ENCODE measurements at places on chromosomes 1 and 21. TPM values are rescaled to one million over a fixed set of nuclear protein-coding genes. Genes with fewer than 3 reads are reported as not detected.

DNA sequence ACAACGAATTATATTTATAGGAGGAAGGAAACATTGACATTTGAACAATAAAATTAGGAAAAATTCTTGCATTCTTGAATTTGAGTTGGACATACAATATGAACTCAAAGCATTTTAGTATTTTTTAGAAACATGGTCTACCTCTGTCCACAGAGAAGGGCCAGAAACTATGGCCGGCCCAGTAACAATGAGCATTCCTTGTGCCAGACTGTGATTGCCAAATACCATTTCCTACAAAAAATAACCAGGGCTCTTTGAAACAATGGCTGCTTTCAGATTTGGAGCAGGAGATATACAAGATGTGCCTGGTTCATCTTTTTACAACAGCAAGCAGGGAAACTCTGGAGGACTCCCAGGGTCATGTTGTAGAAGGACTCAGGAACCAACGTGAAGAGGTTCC is 38.4 kb downstream of the NOS1AP start:
- no peak for DNase-seq

- no peak for DNase-seq
Measured at GRCh38 chr1:59878370-59878769, 48.2 kb downstream of the CYP2J2 start.

LINGO4 gene
- total RNA-seq: not detected

RXFP4 gene
- not detected for total RNA-seq

DNA sequence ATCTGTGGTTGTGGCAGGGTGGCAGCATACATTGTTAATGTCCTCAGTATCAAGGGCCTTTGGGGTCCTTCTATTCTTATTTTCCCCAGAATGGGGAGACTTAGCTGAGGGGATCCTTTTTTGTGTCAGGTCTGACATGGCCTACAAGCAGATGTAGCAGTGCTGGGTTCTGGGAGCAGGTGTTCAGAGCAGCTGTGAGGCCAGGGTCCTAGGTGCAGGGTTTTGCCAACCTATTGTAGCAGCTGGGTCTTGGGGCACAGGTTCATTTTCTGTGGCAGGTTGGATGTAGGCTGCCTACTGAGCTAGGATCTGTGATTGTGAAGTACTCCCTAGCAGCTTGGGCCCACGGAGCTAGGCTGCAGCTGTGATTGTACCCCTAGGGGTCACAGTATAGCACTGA is 60.1 kb downstream of the DIPK1A start:
- no peak for DNase-seq

- no peak for DNase-seq
Measured at GRCh38 chr1:246727594-246727993, 3.4 kb downstream of the SCCPDH start.

DNA sequence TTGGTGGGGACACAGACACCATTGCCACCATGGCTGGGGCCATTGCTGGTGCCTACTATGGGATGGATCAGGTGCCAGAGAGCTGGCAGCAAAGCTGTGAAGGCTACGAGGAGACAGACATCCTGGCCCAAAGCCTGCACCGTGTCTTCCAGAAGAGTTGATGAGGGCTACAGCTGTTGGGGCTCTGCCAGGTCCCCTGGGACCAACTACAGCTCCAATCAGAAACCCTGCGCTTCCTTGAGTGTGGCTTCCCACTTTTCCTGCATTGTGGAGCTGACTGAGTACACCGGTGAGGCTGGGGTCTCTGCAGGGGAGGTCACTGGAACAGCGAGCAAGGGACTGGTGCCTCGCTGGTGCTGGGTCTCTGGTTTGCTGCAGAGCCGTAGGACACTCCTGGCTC is 4.5 kb downstream of the ADPRS start:
- no peak for DNase-seq

GOLT1A gene
- 4.2 TPM for total RNA-seq

SH2D1B gene
- not detected for total RNA-seq

ZBTB8A gene
- total RNA-seq: 7.2 TPM

- DNase-seq: no peak
Measured at GRCh38 chr1:117138106-117138505, 16.6 kb upstream of the TRIM45 start.

- no peak for DNase-seq
Measured at GRCh38 chr1:29209173-29209572, 21.6 kb downstream of the MECR start.

CFAP74 gene
- total RNA-seq: not detected

- no peak for DNase-seq
Measured at GRCh38 chr1:25799935-25800702, at the start of gene SELENON. SELENON (plus strand) TSS chr1:25800193; CDS start chr1:25800231, 38 bp downstream.

DNA sequence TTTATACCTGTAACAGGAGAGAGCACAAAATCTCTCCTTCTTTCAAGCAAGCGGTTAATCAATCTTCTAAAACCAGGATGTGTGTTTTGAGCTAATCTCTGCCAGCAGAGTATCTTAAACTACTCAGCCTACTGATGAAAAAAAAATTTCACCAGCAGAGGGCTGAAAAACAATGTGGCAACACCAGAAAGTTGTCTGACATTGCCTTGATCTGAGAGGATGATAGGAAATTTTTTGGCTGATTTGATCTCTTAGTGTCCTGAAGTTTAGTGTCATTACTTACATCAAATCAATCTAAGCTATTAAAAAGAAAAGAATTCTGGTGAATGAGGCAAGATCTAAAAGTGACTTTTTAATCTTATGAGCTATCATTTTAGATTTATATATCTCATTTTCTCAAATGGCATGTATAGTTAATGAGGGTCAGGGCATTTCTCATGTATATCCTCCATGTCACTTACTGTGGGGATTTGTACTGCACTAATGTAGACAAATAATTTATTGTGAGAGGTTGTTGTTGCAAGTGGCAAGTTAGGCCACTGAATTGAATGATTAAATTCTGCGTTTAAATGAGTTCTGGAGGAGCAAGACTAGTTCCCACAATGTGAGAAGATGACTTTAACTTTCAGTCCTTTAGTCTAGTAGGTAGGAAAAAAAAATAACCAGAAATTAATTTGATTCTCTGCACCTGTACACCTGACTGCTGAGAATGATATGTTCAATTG is 10.9 kb downstream of the ADAMTS1 start:
- no peak for DNase-seq

- DNase-seq: peak; percentile 39
Measured at GRCh38 chr21:35510294-35510693, 461.2 kb upstream of the RUNX1 start.

PLA2G2C gene
- not detected for total RNA-seq

IL19 gene
- total RNA-seq: not detected

DNA sequence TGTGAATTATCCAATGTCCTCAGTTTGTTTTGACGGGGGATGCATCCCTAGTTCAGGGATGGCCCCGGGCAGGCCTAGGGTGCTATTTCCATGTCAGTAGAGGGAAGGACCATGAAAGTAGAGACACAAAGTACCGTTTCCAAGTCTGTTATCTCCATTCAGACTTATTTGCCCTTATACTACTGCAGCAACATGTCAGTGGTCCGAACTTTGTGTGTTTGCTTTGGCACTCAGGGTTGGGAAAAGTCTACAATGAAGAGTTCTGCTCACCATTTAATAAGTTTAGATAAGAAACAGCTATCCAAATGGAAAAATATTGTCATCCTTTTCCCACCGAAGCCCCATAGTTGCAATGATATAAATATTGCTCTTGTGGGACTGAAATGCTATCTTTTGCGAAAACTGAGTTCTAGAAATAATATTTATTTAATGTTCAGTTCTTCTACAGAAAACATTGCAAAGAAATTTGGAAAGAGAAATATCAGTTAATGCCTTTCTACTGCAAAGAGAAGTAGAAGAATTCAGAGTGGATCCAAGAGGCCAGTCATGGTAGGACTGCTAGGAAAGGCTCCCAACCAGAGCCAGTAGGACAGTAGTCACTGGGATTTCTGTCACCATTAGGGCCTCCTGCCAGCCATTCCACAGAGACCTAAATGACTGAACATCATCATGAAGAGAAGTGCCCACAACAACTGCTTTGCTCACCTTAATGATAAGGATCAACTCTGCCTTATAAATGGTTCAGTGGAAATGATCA is 11.5 kb upstream of the AGT start:
- DNase-seq: no peak

GRCh38 chr21:46665566-46665965 is 30.1 kb downstream of the PRMT2 start:
- DNase-seq: no peak

DNA sequence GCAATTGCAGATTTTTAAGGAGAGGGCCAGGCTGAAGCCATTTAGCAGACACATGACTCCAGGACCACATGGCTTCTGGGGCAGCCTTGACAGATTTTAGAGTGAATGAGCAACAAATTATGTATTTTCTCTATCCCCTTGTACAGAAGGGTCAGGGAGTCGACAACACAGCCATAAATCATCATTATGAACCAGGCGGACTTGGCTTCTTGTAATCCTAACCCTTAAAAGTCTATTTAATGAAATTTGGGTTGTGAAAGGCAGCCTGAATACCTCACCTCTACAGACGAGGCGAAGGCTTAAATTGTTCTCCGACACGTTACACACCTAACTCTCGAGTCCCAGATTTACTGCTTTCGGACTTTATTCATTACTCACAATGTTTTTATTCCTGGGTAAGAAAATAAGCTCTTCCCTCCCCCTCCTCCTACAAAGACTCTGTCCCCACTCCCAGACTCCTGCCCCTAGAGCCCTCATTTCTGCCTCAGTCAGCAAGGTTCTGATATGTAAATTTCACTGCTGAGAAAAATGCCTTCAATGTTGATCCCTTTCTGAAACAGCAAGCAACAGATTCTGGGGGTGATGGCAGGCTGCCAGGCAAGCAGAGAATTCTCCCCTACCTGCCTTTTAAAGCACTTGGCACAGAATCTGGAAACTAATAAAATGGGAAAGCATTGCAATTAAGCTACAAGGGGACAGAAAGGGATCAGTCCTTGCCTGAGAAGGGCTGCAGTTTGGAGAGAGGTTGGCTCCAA is 51.6 kb downstream of the PLPP3 start:
- no peak for DNase-seq

DNA sequence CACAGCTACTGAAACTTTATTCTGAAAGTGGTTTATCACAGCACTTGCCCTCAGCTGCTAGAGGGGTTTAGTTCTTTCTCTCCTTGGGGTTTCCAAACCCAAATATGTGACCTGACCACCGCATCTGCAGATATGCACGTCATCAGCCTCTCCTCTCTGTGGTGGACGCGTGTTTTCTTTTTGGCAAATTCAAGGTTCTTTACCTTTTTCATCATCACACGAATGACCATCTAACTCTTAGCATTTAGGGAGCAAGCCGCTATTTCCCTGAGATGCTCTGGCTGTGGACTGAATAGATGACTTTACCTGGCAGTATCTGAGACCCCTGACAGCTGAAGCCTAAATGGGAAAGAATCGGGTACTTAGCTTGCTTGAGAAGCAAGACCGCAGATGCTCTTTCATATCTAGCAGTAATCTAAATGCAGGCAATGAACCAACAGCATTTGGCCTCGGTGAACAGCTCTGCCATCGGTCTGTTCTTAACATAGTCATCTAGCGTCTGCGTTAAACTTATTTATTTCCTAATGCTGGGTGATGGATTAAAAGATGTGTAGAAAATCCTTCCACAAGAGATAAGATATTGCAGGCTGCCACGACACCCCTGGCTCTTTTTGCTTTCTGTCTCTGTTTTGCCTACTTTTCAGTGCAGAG is 463.4 kb downstream of the CAMTA1 start:
- no peak for DNase-seq

DNA sequence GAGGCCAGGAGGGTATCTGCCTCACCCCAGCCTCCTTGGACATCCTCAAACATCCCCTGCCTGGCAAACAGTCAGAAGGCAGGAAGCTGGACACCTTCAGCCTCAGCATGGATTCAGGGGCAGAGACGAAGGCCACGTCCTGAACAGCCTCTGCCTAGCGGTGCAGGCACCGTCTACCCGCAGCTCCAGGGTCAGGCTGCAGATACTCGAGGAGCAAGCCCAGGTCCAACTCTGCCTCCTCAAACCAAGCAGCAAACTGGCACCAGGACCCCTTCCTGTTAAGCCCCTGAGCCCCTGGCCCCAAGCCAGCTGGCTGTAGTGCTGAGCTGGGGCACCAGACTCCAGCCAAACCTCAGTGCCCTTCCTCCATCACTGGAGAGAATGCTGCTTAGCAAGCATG is 494.7 kb downstream of the NPHP4 start:
- no peak for DNase-seq

DNA sequence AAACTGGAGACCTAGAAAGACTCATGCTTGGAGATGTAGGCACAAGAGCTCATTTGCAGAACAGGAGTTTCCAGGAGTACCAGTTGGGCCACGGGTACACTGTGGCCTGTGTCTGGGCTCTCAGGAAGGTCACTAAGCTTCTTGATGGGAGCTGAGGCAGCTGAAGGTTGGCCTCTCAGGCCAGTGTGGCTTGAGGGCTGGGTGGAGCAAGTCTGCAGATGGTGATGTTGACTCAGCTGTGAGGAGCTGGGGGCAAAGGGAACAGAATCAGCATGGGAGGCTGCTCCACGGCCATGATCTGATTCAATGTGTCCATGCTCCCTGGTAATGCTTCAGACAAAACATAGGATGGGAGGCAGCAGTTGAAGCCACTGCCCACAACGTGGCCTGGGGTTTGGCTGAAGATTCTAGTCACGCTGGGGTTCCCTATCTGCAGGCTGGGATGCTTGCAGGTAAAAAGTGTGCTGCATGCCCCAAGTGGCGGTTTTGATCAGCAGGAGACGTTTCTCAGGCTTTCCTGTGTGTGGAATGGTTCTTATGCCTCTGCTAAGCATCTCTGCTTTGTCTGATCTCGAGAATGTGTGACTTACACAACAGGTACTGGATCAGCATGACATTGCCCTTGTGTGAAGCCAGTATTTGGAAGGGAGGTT is 15.4 kb upstream of the TENT5C start:
- no peak for DNase-seq

DNA sequence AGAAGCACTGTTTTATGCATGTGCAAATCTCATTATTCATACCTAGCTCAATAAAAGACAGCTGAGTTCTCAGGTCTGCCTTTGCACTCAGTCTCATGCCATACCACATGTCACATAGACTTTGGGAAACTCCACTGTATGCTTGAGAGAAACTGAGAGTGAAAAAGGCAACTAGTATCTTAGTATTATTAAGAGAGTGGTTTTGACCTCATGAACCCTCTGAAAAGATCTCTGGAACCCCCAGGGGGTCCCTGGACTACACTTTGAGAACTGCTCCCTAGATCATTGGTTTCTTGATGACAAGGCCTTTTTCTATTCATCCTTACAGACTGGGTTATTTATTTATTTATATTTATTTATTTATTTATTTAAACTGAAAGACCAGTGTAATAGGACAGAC is 3.7 kb upstream of the RHEX start:
- no peak for DNase-seq

OR2T12 gene
- not detected for total RNA-seq

GRCh38 chr1:234840253-234840652 is 230.3 kb upstream of the IRF2BP2 start:
- no peak for DNase-seq
